ENCODE measurements at places on chromosomes 7 and 10.

GRCh38 chr7:149854611-149855360 is 16.6 kb downstream of the ZNF862 start:
- no peak for DNase-seq

- DNase-seq = no peak
Observed at GRCh38 chr10:8294779-8295178, 240.3 kb downstream of the GATA3 start.

DNA sequence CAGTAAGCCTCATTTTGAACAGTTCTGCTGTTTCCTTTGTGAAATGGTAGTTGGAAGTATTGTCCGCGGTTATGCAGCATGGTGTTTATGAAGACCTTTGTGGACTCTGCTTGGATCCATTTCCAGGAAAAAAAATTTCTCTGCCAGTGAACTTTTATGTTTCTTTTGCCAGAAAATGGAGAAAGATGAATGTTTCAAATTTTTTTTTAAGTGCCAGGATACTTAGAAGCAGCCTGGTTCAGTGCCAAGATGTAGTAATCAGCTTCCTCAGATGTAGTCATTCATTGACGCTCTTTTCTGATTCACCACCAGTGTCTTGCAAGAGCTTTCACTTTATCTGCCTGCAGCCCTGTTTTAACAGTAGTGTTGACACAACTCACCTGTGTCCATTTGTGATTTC is 258.2 kb downstream of the SDK1 start:
- DNase-seq = no peak

DNA sequence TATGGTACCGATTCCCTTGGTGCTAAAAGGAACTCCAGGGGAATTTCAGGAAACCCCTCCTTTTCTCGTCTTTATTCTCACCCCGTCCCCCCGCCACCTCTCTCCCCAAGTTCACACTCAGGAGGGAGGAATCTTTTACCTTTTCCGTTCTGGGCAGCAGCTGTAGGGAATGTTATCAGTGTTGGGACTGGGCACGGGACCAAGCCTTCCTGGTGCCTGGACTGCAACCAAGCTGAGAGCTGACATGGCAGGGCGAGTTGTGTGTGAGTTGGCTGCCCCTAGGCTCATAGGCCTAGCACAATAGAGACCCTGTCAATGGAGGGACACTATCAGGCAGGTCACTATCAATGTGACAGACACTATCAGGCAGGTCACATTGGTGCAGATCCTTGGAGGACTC is 121.4 kb downstream of the TCF7L2 start:
- DNase-seq = no peak

- no peak for DNase-seq
Observed at GRCh38 chr7:112427984-112428383, 22.3 kb upstream of the IFRD1 start.

DNA sequence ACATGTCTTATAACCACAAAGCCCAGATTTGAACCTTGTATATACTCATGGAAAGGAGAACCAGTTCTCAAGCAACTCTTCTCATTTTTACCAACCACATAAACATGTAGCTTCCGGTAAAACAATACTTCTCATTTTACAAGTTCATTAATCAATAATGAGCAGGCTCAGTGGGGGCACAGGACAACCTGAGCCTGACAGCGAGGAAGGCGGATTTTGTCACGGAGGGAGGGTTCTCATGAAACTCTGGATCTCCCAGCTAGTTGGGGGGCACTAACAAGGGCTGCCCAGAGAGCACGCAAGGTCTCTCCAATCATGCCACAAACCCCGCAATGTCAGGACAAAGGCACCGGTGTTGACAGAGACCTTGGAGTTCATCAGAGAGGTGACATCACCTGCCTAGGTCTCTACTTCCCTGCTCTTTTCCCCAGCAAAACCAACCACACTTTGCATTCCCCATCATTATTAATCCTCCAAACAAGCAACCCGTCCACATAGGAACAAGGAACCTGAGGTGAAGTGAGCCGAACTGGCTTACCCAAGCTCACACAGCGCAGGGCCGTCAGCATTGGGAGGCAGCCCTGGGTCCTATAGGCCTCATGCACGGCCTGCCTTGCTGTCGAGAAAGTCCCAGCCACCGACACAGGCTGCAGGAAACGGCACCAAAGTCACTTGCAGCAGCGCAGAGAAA is 192.1 kb upstream of the KLF14 start:
- no peak for DNase-seq

- no peak for DNase-seq
Observed at GRCh38 chr10:68559841-68560185, 324 bp upstream of the TET1 start.

- no peak for DNase-seq
Observed at GRCh38 chr10:69677985-69678654, 48.1 kb downstream of the FAM241B start.

- DNase-seq = no peak
Observed at GRCh38 chr7:127667017-127667670, 15.2 kb downstream of the SND1 start.

DNA sequence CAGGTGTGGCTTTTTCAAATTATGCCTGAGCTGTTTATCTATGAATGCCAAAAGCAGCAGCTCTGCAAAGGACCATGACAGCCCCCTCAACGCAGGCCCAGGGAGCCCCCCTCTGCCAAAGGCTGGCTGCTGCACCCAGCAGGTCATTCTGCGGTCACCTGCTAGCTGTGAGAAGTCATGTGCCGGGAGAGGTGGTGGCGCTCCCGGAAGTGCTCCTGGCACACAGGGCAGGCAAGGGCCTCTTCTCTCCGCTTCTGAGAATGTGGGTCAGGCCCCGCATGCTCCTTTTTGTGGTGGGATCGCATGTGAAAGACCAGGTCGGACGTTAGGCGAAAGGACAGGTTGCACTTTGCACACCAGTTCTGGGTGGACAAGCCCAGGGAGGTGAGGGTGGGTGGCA is 16.4 kb downstream of the ZNF488 start:
- DNase-seq = no peak

GRCh38 chr10:14601872-14602725 is 172.6 kb downstream of the FAM107B start:
- DNase-seq = peak; percentile 83

- DNase-seq = no peak
Observed at GRCh38 chr7:97457054-97457453, 274.8 kb upstream of the TAC1 start.

DNA sequence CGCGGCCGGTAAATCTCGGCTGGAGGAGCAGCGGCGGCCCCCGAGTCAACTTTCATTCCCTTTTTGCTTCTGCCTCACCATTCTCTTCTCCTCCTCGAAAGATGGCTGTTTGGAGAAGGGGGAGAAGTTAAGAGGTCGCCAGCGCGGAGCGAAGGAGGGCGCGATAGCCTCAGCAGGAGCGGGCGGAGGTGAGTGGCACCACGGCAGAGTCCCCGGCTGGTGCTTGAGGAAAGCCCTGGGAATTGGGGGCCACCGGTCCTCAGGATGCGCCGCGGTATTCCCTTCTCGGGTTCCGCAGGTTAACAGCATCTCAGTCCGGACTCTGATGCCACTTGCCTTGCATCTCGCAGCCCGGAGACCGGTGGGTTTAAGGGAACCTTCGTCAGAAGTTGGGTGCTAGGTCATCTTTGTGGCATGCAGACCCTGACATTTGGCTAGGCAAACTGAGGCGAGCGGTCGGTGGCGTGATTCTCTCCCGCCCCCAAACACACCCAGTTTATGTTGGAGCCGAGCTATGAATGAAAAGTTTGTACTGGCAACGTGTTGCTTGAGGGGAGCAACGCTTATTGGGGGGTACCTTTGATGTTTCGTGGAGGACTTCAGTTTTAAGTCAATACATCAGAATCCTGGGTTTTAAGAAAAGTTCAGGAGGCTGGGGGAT is 59.5 kb upstream of the PRPS1L1 start:
- DNase-seq = no peak

GRCh38 chr7:51346126-51346525 is 29.5 kb upstream of the COBL start:
- no peak for DNase-seq

DNA sequence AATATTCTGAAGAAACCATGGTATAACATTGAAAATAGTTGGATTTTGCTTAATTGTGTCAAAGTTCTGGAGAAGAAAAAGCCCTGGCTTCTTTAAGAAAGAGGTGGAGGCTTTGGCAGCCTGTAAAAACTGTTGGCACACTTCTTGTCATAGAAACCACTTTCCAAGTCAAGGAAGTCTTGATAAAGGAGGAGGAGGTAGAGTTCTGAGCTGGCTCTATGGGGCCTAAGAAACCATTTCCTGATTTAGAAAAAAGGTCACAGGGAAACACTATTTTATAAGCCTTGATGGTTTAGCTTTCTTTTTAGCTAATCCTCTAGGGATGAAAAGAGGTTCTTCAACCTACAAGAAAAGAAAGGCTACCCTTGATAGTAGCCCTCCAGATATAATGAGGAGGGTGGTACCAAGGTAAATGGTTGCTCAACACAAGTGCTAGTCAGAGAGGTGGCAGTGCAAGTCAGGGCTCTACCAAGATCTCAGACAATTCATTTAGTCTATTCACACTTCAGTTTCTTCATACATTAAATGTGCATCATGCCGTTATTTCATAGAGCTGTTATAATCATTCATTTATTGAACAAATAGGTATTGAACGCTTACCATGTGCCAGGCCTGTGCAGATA is 346.9 kb downstream of the RNLS start:
- no peak for DNase-seq

DNA sequence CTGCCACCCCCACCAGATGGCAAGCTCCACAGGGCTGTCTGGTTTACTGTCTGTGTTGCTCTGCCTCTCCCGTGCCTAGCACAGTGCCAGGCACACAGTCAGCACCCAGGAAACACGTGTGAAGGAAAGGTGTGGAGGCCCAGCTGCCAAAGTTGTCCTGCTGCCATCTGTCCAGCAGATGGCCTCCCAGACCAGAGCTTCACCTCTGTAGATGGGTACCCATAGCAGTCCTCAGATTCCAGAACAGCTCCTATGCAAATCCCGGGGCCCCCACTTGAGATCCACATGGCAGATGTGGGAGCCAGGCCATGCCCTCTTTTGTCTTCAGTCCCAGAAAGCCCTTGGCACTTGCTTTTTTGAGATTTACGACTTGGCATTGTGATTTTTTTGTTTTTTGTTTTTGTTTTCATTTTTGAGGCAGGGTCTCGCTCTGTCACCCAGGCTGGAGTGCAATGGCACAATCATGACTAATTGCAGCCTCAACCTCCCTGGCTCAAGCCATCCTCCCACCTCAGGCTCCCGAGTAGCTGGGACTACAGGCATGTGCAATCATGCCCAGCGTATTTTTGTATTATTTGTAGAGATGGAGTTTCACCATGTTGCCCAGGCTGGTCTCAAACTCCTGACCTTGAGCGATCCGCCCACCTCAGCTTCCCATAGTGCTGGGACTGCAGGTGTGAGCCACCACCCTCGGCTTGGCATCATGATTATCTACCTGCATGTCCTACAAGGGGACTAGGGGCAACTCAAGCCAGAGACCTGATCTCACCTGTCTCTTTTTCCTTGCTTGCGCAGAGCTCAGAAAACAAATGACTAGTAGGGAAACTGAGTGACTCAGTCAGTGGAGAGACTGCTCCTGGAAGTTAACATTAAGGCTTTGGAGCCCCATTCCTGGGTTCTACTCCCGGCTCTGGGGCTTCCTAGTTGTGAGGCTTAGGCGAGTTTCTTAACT is 16.9 kb upstream of the PALD1 start:
- no peak for DNase-seq

GRCh38 chr7:128112781-128113221 is 81.6 kb upstream of the LRRC4 start:
- DNase-seq = no peak

DNA sequence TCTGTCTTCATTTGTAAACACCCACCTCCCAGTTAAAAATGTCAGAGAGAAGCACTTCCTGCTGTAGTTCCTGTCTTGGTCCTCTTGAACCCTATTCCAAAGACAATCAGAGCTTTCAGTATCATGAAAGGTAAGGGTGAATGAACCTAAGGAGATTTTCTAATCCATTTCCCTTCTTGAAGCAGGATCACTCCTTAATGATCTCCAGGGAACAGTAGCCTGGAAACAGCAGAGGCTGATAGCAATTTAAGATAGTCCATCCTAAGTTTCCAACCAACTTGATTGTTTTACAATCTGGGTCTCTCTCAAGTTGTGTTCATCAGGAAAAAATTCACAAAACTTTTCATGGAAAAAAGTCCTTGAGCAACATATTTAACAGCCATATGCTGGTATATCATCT is 273.6 kb downstream of the NEBL start:
- DNase-seq = no peak

GRCh38 chr7:85711894-85712293 is 525.0 kb upstream of the SEMA3D start:
- no peak for DNase-seq

DNA sequence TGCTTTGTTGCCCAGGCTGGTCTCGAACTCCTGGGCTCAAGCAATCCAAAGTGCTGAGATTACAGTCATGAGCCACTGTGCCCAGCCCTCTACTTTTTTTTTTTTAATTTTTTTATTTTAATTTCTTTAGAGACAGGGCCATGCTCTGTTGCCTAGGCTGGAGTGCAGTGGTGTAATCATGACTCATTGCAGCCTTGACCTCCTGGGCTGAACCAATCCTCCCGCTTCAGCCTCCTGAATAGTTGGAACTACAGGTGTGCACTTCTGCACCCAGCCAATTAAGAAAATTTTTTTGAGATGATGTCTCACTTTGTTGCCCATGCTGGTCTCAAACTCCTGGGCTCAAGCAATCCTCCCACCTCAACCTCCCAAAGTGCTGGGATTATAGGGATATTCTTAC is 528.6 kb downstream of the GATA3 start:
- no peak for DNase-seq

- peak; percentile 4 for DNase-seq
Observed at GRCh38 chr7:45681596-45682357, 107.6 kb downstream of the ADCY1 start.

- DNase-seq = no peak
Observed at GRCh38 chr7:130641497-130641896, 27.1 kb downstream of the COPG2 start.

- DNase-seq = no peak
Observed at GRCh38 chr7:26686448-26686981, 177.9 kb downstream of the SKAP2 start.

DNA sequence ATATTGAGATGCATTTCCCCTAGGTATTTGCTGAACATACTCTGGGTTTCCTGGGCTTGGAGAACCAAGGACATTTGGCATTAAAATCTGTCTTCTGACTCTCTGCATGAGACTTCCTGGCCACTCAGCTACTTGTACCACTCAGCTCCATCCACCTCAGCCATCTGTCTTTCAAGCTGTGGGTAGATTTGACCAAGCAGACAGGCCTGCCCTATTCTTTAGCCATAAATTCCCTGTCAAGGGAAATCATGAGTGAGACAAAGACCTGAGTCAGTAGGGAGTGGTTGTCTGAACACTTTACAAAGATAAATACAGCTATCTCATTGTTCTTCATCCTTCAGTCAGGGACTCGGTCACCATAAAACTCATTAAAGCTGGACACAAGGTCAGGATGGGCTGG is 399.1 kb downstream of the GPAM start:
- no peak for DNase-seq

DNA sequence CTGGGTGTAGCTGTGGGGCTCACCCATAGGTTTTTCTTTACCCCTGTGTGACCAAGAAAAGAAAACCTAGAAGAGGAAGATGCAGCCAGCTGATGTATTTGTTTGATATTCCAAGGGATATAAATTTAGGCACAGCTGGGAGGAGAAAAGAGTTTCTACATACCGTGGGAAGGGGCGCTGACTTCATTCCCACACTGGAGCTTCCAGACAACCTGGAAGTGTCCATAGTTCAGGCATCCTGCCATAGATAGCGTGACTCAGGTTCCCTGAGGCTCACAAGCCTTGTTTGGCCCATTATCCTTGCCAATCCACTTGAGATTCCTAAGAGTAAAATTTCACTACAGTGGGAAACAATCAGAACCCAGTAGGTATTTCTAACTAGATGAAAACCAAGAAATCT is 371.7 kb upstream of the NRP1 start:
- DNase-seq = peak; percentile 31

- DNase-seq = no peak
Observed at GRCh38 chr10:93826355-93826754, 67.4 kb upstream of the SLC35G1 start.

Data from lower leg skin (tissue), 4 donors.